ENCODE measurements at places on chromosomes 2 and 18. TPM values are rescaled to one million over a fixed set of nuclear protein-coding genes. Genes with fewer than 3 reads are reported as not detected.

Gene ANKRD30B
- 0.08 TPM for total RNA-seq

Gene IL1A
- 2.4 TPM for total RNA-seq

Gene ST6GAL2
- total RNA-seq = 4.5 TPM

Gene SAG
- not detected for total RNA-seq

Gene CERKL
- total RNA-seq = 0.07 TPM

Gene GRB14
- total RNA-seq = 6.0 TPM

Gene SOX11
- total RNA-seq = 81.7 TPM

Gene SLC23A3
- 1.2 TPM for total RNA-seq

Gene GKN1
- not detected for total RNA-seq

Gene ITPRIPL1
- total RNA-seq = 5.5 TPM

Gene FASTKD1
- total RNA-seq = 15.5 TPM

Gene IKZF2
- total RNA-seq = 4.4 TPM

Gene TDRD15
- total RNA-seq = not detected

Gene ANKRD30BL
- total RNA-seq = 0.14 TPM

Gene NOSTRIN
- total RNA-seq = 0.89 TPM

Gene CYRIA
- total RNA-seq = 3.0 TPM

Gene B3GNT7
- 8.8 TPM for total RNA-seq

Gene THOC1
- total RNA-seq = 28.2 TPM

Gene LRRFIP1
- 89.0 TPM for total RNA-seq

Gene REG3G
- not detected for total RNA-seq

Gene EN1
- total RNA-seq = not detected

Gene BOLL
- not detected for total RNA-seq

Gene RNF149
- total RNA-seq = 66.2 TPM

Gene CXCR4
- 0.88 TPM for total RNA-seq

Gene TRABD2A
- 0.50 TPM for total RNA-seq

Gene TFCP2L1
- total RNA-seq = 5.9 TPM

Gene TCF4
- 15.7 TPM for total RNA-seq
